ENCODE measurements at places on chromosomes 2 and 18.

DNA sequence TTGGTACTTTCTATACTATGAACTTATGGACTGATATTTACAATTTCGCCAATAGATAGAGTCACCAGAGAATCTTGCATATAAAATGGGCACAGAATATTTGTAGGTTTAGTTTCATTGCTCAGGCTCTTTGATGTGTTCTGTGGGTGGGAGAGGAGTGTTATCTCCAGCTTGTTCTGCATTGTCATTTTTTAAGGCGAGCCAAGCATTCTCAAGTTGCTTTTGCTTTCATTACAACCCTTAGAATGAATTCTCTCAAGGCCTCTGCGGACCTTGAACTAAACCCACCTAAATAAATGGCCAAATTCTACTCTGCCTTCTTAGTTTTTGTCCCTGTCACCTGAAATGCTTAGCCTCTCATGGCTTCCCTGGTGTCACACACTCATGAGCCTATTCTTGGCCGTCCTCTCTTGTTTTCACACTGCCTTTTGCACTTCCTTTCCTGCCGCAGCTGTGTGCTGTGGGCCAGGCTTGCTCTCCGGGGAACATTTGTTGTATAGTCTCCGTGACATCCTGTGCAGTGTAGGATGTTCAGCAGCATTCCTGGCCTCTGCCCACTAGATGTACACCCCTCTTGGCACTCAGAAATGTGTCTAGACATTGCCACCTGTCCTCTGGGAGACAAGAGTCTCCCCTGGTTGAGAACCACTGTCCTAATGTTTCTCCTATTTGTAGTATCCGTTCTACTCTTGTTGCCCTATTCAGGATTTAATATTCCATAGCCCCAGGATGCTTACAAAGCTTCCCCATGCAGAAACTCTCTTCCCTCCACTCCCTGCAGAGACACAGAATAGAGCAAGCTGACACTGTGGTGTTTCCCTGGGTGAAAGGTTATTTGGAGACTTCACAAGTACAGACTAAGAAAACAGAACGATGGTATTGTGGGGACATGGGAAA lies 255.6 kb downstream of the PTPRM start:
- no peak for DNase-seq

DNA sequence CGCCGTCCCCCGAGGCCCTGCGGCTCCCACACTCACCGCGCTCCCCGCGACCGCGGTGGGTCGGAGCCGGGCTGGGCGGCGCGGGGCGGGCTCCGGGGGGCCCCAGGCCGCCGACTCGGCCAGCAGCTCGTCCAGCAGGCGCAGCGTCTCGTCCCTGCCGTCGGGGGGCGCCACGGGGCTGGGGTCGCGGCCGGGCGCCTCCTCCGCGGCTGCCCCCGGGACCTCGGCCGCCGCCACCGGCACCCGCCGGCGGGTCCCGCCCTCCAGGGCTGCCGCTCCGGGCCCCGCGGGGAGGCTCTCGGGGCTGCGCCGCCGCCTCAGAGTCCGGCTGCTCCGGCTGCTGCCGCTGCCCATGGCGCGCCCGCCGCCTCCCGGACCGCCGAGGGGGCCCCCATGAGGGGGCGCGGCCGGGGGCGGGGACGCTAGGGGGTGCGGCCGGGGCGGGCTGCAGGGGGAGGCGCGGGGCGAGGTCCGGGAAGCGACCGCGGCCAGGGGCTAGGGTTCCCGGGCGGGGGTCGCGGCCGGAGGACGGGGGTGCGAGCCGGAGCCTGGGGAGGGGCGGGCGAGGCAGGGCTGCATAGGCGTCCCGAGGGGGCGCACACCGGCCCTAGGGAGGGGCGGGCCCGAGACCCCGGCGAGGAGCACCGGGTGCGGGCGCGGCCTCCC lies at the start of gene CYS1:
TSS of gene CYS1 (minus strand) at position 542 of the 666 bp plus-strand sequence. CDS start at position 354, 188 bp downstream.
- peak; percentile 58 for DNase-seq

DNA sequence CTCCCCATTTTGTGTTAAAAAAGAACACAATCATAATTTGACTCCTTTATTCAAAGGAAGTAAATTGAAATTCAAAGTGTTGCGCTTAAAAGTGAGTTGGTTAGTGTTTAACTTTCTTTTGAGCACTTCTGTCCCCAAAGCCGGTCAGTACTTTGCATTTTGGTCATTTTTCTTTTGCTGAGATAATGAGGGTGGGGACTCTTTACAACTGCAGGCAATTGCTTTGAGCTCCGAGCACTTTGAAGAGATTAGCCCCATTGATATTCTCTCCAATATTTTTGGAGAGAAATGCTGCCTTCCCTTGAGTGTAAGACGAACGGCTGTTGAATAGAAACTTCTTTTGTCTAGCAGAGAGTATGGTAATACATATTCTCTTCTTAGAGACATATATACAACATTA lies 241.6 kb upstream of the VWC2L start:
- DNase-seq: no peak

- no peak for DNase-seq
Measured at GRCh38 chr18:5197032-5197434, at the start of gene AKAIN1. AKAIN1 (minus strand) TSS chr18:5197257; CDS start chr18:5197053, 204 bp downstream.

GRCh38 chr2:226308986-226309385 lies 490.6 kb downstream of the IRS1 start:
- DNase-seq: no peak

- no peak for DNase-seq
Measured at GRCh38 chr2:10864861-10865636, 46.7 kb upstream of the KCNF1 start.

DNA sequence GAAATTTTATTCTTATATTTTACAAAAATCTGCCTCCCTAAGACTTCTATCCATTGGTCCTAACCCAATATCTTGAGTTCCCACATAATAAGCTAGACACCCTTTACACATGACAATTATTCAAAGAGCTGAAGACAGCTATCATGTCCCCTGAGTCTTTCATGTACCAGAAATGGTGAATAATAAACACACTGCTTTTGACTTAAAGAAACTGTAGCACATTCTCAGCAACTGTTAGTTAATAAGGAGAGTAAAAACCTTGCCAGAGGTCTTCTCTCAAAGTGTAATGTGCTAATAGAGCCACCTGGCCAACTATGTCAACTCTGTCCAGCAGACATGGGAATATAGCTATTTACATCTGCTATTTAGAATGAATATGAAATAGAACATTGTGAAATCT lies 109.7 kb upstream of the ARL5A start:
- DNase-seq: no peak

Data from D721Med (cell line).